Fibroblast of the aortic adventitia (primary cell): ENCODE measurements at places on chromosomes 11 and 22. TPM values are rescaled to one million over a fixed set of nuclear protein-coding genes. Genes with fewer than 3 reads are reported as not detected.

Gene LMO1
- not detected in 2 replicates for total RNA-seq

Gene B4GAT1
- total RNA-seq = 21.5 and 36.3 TPM in 2 replicates

Gene PDGFD
- total RNA-seq = 32.4 and 37.4 TPM in 2 replicates

Gene NOX4
- 1.4 and 2.5 TPM in 2 replicates for total RNA-seq

Gene OR52N4
- not detected in 2 replicates for total RNA-seq

Gene THY1
- 96.6 and 164 TPM in 2 replicates for total RNA-seq

Gene NAV2
- 6.5 and 44.6 TPM in 2 replicates for total RNA-seq

Gene OR6T1
- not detected in 2 replicates for total RNA-seq

Gene PLAAT5
- total RNA-seq = 0.18 and 5.3 TPM in 2 replicates

Gene SCGB1D2
- not detected in 2 replicates for total RNA-seq

Gene APOA4
- total RNA-seq = not detected in 2 replicates

Gene ARFIP2
- total RNA-seq = 45.7 and 49.1 TPM in 2 replicates

Gene OR4A16
- not detected in 2 replicates for total RNA-seq

Gene TMA7B
- total RNA-seq = not detected in 2 replicates

Gene OR52E6
- total RNA-seq = not detected in 2 replicates
